Right lobe of liver (tissue), 6 donors: ENCODE measurements at places on chromosomes 2 and 18.

DNA sequence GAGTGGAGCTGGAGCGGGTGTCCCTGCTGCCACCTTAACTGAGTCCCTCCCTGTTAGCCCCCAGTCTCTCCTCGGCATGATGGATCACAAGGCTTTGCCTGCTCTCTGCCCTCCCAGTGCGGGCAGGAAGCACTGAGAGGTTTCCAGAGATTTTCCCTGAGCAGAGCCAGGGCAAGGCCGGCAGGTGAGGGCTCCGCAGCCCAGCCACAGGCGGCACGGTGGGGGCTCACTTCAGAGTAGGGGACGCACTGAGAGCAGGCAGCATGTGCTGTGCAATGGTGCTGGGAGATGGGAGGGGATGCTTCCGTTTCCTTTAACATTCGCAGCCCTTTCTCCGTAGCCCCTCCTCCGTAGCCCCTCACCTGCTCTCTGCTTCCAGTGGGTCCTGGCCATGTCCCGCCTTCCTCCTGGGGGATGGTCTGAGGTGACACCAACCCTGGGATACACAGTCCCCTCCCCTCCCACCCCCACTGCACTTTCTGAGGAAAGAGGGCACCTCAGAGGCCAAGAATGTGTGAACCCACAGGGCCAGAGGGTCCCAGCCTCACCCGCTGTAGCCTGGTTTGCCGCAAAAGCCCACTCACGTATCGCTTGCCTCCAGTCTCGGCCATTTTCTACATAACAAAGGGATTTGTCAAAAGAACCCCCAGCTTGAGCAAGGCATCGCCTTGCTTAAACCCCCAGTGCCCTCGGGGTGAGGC, 10.7 kb downstream of the KCNF1 start:
- DNase-seq, result no peak

- no peak for DNase-seq
These were observed 49.3 kb downstream of the OLA1 start for GRCh38 chr2:174198846-174199564.

- no peak for DNase-seq
These were observed 15.4 kb downstream of the CEP68 start for GRCh38 chr2:65071499-65072180.

DNA sequence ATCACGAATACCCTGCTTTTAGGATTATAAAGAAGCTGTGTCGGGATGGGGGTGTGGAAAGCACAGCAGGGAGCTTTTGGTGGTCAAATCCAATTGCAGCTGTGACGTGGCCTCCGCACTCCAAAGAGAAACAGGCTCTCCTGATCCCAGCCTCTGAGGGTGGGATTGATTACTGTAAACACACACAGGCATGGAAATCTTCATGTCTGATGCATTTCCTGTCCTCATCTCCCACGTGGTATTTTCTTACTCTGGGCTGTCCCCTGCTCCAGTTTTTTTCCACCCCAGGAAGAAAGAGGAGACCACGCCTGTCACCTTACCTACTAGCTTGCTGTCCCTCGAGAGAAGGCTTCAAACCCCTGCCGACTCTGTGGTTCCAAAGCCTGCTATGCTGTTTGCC, 22.7 kb downstream of the RNF152 start:
- no peak for DNase-seq

DNA sequence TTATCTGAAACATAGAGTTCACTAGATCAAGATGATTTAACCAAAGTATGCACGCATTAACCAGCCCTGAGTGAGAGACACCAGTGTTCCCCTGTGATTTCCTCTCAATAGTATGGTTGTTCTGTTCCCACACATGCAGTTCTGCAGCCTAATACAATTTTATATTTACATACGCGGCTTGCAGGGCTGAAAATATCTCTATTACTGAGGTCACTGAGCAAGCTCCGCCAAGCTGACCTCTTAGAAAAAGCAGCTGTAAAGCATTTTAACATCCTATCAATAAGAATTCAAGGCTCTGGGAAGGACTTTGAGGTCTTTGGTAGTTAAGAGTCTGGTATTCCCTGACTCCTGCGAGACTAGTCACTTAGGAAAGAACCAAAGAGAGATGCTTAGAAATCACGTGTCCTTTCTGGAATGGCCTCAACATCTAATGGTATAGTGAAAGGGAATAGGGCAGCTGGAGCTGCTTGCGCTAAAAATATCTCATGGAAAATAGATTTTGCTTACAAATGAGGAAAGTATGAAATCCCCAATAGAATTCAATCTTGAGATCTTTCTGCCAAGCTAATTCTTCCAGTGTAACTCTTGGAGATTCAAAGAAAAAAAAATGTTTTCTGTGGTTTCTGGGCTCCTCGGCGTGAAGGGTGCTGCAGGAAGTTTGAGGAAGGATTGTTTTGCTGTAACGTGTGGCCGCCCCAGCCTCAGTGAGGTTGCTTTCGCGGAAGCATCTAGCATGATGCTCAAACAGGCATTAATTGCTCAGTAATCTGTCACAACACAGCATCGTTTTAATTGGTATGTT, 59.2 kb downstream of the DOCK10 start:
- no peak for DNase-seq

GRCh38 chr2:127843677-127844076, 14.3 kb downstream of the POLR2D start:
- DNase-seq, result no peak

DNA sequence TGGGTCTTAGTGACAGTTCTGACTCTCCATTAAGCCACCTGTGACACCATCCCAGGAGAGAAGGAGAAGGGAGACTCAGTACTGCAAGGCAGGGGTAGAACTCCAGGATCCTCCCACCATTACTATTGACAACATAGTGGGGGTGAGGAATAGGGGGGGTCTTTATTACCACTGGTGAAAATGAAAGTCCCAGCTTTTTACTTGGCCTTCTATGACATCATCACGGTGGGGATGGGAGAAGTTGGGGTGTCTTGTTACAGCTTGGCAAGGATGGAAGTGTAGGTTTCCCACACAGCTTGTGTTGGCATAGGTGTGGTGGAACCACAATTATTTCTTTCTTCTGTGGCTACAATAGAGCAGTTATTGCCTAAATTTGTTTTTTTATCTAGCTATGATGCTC, 203.9 kb upstream of the DTNA start:
- no peak for DNase-seq
